ENCODE measurements at places on chromosomes 4 and X. TPM values are rescaled to one million over a fixed set of nuclear protein-coding genes. Genes with fewer than 3 reads are reported as not detected.

DNA sequence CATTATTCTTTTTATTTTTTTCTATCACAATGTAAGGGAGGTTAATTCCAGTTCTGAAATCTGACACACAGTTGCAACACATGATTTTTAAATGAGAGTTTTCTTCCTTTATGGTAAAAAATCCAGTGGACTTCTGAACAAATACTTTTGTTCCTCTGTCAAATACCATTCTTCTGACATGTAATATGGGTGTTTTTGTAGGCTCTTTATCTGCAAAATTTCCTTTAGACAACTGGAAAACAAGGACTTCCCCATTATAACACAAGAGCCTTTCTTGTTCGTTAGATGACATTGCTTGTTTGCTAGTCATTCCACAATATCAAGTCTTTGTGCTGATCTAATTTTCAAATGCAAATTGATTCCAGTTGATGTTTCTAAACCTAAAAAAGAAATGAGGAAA lies 7.7 kb downstream of the FANCB start:
- DNase-seq: no peak

- no peak for DNase-seq
These were observed 39.4 kb downstream of the RAPGEF2 start for GRCh38 chr4:159142241-159142640.

DNA sequence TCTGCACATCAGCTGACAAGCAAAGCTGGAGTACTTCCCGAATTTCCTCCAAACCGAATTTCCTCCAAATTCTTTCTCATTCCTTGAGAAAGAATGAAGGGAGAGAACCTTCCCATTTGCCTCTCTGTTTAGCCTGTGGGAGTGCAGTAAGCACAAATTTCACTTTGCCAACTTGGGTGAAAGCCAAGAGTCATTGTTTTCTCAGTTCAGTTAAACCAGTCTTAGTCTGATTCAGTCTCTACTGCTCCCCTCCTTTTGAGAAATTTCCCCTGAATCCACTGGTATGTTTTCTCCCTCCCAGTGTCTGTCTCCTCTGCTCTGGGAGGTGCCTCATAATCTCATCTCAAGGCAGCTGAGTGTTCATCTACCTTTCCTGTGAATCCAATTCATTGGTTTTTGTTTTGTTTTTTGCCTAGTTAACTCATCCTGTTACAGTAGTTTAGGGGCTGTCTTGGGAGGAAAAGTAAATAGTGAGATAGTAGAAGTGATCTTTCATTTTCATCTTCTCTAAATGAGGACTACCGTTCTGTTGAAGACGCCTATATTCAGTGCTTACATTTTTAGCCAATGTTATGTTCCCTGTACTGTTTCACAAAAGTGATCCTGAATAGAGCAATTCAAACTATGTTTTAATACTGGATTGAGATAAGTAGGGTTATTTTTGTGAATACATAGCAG lies 49.0 kb downstream of the SYTL5 start:
- DNase-seq: no peak

DNA sequence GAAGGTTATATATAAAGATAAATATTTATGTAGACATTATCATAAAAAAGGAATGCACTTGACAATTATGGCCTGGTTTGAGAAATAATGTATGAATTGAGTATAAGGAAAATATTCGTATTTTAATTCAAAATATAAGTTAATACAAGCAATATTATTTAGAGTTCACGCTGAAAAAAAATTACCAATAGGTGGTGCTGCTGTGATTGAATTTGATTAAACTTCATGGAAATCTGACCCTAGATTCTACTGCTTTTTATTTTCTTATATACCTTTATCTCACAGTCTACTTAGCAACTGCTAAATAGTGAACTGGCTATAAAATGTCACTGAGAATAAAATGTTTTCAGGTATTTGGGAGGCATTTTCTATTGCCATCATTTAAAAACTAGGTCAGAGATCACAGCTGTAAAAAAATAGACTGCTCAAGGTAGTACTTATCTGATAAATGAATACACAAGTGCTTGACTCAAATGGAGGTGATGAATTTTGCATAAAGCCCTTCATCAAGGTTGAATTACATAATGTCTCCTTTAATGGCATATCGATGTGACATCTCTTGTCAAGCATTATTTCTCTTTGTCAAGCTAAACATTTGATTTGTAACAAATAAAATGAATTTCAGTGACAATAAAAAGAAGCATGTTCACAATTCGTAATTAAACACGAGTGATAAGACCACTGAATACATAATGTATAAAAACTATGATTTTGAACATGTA lies 1638.8 kb upstream of the PCDH7 start:
- peak; percentile 27 for DNase-seq

GRCh38 chr4:5424211-5424610 lies 284.1 kb downstream of the EVC2 start:
- DNase-seq: no peak

Gene TNMD
- not detected for total RNA-seq

Gene ZAR1
- total RNA-seq: not detected

Gene CFAP99
- total RNA-seq: not detected

Measured in dermis microvascular lymphatic vessel endothelial cell (primary cell).